ENCODE measurements at places on chromosomes 3 and 15.
A peak's percentile ranks its signal among the peaks of the same experiment; 100 is the strongest.

DNA sequence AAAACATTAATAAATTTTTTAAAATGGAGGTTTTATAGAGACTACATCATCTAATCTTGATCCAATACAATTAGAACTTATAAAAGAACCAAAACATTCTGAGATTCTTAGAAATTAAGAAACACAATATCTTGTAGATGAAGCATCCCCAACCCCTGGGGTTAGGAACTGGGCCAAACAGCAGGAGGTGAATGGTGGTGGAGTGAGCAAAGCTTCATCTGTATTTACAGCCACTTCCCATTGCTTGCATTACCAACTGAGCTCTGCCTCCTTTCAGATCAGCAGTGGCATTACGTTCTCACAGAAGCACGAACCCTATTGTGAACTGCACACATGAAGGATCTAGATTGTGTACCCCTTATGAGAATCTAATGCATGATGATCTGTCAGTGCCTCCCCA lies 36.3 kb downstream of the KNL1 start:
- DNase-seq = no peak

- no peak for DNase-seq
These were observed 187.5 kb downstream of the NAALADL2 start for GRCh38 chr3:175046601-175047000.

GRCh38 chr15:46941241-46941640 lies 776.1 kb upstream of the SEMA6D start:
- no peak for DNase-seq

DNA sequence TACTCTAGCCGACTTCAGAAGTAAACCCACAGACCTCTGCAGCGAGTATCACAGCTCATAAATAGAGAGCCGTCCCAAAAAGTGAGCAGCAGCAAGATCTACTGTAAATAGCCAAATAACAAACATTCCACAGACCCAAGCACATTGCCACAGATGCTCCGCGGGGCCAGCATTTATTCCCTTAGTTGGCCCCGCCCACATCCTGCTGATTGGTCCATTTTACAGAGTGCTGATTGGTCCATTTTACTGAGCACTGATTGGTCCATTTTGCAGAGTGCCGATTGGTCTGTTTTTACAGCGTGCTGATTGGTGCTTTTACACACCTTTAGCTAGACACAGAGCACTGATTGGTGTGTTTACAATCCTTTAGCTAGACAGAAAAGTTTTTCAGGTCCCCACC lies 17.3 kb upstream of the GABRB3 start:
- DNase-seq = no peak

DNA sequence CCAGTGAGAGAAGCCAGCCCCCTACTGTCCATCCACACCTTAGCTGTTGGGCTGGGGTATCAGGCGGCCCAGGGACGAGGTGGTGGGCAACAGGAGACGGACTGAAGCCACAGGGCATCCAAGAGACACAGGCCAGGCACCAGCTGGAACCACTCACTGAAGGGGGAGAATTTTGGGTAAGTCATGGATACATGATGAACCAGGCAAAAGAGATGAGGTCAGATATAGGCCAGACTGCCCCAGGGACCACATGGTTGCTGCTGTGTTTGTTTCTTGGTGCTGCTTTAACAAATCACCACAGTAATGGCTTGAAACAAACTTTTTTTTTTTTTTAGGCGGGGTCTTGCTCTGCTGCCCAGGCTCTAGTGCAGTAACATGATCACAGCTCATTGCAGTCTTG lies 66.4 kb downstream of the SEMA5B start:
- DNase-seq = peak; percentile 71

DNA sequence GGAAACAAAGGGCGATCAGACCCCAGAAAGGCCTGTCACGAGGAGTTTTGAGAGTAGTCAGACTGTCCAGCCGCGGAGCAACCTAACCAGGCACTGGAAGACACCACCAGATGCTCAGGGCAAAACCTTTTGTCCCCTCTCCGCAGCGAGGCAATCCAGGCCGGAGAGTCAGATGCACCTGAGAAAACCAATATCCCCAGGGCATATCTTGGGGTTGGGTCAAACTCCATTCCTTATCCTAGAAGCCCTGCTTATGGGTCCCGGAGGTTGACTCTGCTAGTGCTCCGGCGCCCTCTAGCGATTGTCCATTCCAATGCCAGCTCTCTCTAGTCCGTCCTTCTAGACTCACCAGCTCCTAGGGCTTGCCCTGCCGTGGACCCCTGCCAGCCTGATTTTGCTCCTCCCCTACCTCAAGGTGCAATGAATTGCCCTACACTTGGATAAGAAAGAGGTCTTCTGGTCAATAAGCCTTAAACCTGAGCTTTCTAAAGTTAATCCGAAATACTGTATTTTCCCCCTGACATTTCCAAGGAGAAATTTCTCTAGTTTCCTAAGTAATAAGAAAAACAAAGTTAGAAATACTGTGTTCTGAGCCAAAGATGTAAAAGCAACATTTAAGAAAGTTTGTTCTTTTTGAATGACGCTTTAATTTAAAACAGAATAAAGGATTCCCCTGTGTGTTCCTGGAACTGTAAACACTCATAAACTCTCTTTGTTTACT lies 5.5 kb downstream of the CPNE4 start:
- peak; percentile 61 for DNase-seq

GRCh38 chr15:45637552-45638033 lies 2.8 kb downstream of the SQOR start:
- peak; percentile 57 for DNase-seq

GRCh38 chr15:65072027-65072426 lies 4.2 kb upstream of the RASL12 start:
- no peak for DNase-seq

DNA sequence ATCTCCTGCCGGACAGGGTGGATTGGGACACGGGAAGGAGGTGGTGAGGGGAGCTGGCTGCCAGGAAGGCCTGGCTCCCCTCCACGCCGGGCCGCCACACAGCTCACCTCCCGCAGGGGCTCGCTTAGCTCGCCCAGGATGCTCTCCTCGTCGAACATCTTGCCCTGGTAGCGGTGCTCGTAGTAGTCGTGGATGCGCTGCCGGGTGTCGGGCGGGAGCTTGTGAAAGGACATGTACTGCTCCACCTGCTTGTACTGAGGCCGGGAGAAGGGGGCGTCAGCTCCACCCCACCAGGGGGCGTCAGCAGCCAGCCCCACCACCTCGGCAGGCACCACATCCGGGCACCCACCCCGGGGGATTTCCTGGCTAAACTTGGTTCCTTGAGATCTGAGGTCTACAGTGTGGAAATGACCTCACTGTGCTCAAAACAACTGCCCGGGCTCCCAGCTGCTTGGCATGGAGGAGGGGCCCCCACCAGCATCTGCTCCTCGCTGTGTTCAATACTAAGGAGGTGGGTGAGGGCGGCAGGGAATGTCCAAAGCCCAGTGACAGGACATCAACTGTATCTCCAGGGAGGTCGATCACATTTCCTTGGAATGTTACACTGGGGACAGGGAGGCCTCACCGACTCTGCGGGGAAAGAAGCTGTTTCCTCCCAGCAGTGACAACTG lies 43.4 kb downstream of the HCN4 start:
- DNase-seq = no peak

DNA sequence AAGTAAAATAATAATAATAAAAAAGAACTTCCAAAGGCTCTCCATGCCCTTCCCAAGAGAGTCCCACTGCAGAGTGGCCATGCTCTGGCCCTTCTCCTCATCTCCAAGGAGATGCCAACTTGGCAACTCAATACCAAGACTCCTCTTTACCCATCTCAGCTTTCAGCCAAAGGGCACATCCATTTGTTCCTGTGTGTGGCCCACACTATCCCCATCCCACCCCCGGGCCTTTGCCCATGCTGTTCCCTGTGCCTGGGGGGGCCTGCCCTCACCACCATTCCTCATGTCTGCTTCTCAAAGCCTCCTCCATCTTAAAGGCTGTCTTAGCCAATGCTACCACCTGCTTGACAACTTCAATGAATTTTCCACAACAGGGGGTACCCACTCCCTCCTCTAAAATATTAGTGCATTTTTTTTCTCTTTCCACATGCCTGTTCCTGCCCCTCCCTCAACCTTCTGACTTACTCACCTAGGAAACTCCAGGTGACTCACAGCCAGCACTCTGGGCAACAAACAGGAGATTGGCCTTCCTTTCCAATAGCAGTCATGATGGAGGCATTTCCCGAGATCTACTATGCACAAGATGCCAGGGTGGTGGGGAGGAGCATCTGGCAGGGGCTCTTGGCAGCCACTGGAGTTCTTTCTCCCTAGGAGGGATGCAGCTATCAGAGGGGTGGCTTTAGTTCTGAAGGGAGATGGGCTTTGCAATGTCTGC lies 109.4 kb upstream of the SMAD3 start:
- DNase-seq = no peak

DNA sequence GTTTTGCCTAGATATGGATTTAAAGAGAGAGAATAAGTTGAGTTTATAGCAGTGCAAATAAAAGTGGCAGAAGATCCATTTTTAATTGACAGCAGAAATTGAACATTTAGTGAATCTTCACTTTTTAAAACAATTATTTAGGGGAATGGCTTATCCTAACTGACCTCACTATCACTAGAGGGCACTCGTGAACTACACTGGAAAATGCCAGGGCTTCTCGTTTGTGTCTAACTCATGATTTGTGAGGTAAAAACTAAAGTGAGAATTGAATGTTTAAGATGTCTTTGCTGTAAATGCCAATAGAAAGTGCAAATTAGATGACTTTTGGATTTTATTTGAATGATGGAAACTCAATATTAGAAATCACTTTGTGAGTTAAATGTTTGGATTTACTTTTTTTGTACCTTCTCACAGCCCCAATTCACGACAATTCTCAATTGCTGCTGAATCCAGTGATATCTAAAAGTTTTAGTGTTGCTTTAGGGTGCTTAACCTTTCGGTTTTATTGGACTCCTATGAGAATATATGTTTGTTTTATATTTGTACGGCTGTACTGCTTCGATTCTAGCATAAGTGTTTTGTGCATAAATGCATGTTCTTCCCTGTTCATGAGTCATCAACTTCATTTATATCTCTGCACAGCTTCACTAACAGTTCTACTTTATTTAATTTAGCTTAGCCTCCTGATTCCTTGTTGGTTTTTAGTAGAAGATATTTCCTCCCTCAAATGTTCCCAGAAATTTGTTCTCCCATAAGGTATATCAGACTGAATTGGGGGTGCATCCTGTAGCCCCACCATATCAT lies 462.1 kb downstream of the MFSD1 start:
- DNase-seq = peak; percentile 17

DNA sequence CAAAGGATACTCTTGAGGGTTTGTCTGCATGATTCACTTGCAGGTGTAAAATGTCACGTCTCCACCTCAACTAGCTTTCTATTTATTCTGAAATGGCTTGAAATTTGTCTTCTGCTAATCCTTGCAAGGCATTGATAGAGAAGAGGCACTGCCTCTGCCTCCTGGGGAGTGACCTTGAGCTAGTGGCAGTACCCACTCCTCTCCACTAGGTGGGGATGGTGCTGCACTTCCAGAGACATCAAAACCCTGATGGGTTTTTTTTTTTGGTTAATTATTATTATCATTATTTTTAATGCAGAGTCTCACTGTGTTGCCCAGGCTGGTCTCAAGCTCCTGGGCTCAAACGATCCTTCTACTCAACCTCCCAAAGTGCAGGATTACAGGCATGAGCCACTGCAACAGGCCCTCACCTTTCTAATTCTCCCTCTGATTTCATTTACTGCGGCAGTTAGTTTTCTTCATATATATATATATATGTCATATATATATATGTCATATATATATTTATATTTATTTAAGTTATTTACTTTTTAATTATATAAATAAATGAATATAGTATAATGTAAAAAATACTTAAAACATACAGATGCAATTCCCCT lies 117.6 kb upstream of the EIF1B start:
- DNase-seq = peak; percentile 10

DNA sequence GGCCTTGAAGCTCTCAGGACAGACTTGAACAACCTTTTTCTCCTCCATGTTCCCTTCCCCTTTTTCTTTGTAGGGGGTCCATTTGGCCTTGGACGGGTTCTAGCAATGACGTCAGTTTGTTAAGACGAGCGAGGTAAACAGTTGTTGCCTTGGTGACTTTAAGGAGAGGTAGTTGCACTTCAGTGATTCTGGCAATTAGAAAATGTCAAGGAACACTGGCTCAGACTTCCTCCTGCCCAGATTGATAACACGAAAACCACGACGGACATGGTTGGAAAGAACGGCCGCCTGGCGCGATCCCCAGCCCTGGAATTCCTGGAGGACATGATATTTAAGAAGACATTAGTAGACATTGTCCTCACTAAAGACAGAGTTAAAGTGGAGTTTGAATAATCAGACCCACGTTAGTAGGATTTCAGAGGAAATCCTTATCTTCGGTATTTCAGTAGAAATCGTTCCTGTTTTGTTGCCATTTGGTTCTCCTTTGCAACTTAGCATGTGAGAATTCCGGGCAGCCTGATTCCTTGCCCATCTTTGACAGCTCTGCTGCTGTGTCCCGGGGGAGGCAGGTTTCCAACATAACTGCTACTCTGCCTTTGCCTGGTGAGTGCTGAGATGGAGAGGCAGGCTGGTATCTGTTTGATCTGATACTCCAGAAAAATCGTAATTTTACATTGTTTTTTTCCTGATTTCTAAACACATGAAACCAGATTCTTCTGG lies 87.3 kb downstream of the ST6GAL1 start:
- no peak for DNase-seq

- DNase-seq = no peak
These were observed 176.1 kb upstream of the HES1 start for GRCh38 chr3:193959861-193960260.

GRCh38 chr3:104547031-104547430 lies 819.7 kb upstream of the ALCAM start:
- no peak for DNase-seq

GRCh38 chr3:67641451-67641850 lies 13.0 kb downstream of the SUCLG2 start:
- DNase-seq = no peak

DNA sequence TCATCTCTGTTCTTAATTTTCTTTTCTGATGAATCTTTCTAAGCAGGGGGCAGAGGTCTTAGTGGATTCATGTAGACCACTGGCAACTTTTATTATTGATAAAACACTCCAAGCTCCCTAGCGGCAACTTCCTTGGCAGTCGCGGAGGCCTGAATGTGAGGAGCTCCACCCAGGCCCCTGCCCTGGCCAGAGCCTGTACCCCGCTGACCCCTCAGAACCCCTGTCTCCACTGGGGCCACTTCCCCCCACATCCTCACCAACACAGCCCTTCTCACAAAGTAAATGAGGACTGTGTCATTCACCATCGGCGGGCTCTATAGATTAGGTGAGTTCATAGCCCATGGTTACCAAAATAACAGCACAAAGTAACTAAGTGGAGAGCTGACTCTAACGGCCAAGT lies 111.6 kb downstream of the TPRA1 start:
- no peak for DNase-seq

DNA sequence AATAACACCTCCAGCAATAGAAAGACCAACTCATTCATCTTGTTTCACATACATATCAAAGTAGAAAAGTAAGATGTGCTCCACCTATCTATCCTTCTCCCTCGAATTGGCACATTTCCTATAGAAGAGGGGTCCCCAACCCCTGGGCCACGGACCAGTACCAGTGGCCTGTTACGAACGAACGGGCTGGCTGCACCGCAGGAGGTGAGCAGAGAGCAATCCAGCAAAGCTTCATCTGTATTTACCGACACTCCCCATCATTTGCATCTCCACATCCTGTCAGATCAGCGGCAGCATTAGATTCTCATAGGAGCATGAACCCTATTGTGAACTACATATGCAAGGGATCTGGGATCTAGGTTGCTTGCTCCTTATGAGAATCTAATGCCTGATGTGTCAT lies 95.0 kb upstream of the CGNL1 start:
- DNase-seq = no peak

- no peak for DNase-seq
These were observed 759 bp upstream of the TTBK2 start for GRCh38 chr15:42921342-42921731.

Measured in HFF-Myc (cell line).